Cardiac septum (tissue), 1 donor: ENCODE measurements at places on chromosomes 5 and 9.

DNA sequence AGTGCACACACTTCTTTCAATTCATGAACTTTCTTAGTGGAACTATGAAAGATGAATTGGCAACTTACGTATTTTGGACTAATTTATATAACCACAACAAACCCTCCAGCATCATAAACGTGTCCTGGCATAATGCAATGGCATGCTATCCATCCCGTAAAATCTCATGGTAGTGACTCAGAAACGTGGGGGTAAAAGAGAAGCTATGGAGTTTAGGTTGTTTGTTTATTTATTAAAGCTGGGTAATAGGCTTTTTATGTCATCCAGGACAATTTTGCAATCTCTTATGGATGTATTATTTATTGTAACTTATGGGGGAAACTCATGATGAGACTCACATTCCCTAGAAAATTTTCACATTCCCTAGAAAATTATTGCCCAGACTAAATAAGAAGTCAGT lies 106.3 kb downstream of the GDA start:
- DNase-seq: no peak

DNA sequence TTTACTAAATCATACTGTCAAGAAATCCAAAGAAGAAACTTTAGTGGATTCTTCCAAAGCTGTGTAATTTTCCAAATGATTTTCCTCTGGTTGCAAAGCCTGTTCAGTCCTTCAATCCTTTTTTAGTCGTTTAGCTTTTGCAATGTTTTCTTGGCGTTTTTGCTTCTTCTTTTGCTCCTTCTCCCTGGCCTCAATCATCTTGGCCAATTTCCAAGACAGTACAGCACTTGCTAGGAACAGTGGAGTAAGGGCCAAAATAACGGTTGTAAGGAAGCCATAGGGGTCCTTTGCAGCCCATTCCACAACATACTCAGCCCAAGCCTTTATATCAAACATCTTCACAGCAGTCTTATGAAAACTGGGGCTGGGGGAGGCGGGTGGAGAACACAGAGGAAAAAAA lies 2.4 kb downstream of the SMIM15 start:
- no peak for DNase-seq

DNA sequence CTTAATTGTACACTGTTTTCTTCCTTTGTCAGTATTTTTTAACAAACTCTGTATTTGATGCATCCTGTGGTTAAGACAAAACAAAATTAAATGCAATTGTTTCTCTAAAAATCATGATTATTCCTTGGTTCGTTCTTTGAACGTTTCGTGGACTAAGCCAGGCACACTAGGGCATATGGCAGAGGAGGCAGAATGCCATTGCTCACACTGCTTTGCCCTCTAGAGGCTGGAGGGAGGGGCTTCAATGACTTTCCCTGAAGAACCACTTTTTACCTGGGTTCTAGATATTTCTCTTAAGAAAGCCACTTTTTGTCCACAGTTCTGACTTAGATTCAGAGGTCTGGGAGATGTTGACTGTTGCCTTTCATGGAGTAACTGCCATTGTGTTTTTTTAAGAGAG lies 236.2 kb upstream of the ADAMTSL1 start:
- no peak for DNase-seq

GRCh38 chr5:107539726-107540330 lies 130.9 kb downstream of the EFNA5 start:
- DNase-seq: no peak

- no peak for DNase-seq
Measured at GRCh38 chr5:163815240-163815791, 309.9 kb downstream of the MAT2B start.

DNA sequence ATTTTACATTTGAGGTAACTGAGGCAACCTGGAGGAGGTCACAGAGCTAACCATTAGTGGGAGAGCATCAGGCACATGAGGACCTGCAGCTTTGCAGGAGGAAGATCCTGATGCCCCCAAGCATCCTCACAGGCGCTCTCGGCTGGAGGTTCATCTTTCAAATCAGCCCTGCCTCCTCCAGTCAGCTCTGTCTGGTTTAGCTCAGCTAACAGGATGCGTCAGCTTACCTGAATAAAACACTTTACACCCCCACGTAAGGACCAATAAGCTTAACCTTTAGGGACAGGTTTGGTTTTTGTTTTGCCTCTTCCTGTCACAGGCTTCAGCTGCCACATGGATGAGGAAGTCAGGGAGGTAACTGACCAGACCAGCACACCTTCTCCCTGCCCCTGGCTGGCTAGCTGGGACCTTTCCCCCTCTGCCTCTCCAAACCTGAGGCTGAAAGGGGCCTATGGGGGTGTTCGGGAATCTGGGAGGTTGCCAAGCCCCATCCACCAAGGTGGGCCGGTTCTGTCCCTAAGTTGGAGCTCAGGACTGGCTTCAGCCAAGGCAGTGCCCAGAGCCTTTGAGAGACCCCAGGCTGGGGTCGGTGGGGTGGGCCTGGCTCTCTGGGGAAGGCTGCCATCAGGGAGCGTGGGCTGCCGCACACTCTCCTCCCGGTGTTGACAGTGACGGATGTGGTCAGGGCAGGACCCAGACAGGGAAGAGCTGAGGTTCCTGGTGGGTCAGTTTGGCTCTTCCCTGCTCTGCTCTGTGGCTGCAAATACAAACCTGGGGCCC lies 20.0 kb upstream of the FCN1 start:
- no peak for DNase-seq
